ENCODE measurements at places on chromosomes 7 and 10.

DNA sequence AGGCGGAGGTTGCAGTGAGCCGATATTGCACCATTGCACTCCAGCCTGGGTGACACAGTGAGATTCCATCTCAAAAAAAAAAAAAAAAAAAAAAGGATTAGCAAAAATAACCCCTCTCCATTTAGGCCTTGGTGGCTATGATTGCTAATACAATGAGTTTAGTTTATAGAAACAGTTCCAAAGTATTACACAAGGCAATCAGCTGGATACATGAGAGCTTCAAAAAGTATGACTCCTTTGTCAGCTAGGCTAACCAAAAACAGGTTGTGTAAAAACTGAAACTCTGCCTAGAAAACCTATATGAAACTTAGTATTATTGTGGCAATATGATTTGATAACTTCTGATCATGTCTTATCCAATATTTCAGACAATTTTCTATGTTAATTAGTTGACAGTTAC lies 57.2 kb downstream of the SUGCT start:
- no peak for DNase-seq

DNA sequence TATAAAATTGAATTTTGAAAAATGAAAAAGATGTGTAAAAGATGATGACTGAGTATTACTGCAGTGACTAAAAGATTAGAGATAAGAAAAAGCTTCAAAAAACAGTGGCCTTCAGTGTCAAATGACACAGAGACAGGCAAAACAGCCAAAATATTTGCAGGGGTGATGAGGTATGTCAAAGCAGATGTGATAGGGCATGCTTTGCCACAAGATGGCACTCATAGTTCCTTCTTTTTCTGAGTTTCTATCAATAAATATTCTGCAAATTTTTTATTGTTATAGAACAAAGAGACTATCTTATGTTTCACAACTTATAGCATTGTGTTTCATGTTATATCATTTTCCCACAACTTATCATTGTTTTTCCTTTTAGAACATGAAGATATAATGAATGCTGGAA lies 344.1 kb upstream of the HPS1 start:
- DNase-seq: no peak

DNA sequence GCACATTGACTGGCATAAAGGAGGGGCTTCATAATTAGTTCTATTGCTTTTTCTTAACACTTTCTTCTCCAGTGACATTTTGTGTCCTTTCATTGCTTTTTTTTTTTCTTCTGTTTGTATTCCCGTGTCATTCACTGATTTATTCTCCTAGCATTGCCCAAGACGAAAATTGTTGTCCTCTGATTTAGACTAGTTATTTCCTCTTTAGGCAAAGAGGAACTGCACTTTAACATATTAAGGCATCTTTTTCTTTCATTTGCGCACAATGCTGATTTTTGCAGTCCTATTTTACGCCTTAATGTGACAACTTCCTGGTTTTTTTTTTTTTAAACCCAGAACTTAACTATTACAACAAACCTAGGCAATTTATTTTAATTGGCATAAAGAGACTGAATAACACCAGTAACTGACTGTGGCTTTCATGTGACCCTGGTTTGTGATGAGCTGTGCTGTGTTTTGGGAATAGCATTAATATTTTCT lies 39.7 kb downstream of the ARID5B start:
- DNase-seq: no peak

DNA sequence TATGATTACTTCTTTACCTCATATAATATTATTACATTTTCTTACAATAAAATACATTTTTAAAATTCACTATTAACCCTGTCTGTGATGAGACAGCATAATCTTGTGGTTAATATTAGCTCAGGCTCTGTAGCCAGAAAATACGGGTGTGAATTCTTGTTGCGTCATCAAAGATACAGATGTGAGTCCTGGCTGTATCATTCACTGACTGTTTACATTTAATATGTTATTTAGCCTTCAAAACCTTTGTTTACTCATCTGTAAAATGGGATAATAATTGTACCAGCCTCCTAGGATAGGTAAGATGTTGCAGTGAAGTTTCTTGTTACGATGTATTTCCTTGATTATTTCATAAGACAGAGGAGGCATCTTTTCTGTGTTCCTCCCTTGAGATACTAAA lies 184.7 kb upstream of the PRPS1L1 start:
- no peak for DNase-seq

DNA sequence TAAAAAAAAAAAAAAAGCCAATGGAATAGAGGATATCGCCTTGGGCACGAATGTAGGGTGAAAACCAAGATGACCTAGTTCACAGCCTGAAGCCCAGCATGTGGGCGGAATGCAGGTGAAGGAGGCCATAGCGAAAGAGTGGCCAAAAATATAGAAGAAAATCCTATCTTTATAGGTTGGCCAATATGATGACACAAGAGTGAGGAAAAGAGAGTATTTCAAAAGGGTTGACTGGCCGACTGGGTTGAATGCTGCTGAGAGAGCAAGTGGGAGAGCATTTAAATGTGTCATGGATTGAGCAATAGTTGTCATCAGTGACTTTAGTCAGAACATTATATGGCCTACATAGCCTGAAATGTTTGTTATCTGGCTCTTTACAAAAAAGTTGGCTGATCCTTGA lies 17.2 kb upstream of the GLI3 start:
- DNase-seq: no peak

- DNase-seq: no peak
These were observed 293.1 kb upstream of the SEMA3C start for GRCh38 chr7:81211934-81212320.

GRCh38 chr10:24643679-24644209 lies 79.9 kb downstream of the ARHGAP21 start:
- no peak for DNase-seq

DNA sequence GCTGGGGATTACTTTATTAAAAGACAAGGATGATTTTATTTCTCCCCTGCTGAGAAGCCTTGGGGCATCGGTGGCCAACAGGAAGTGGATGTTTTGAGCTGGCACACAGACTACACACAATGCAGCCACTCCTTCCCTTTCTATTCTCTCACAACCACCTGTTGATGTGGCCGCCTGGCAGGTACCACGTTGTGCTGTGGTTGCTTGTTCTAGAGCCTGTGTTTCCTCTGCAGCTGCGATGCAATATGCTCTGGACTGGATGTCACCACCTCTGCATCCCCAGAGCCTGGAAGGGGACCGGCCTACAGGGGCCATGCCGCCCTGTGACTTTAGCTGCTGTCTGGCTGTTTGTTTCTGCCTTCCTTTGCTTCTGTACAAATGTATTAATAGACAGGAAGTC lies 195.7 kb upstream of the CELF2 start:
- DNase-seq: no peak

DNA sequence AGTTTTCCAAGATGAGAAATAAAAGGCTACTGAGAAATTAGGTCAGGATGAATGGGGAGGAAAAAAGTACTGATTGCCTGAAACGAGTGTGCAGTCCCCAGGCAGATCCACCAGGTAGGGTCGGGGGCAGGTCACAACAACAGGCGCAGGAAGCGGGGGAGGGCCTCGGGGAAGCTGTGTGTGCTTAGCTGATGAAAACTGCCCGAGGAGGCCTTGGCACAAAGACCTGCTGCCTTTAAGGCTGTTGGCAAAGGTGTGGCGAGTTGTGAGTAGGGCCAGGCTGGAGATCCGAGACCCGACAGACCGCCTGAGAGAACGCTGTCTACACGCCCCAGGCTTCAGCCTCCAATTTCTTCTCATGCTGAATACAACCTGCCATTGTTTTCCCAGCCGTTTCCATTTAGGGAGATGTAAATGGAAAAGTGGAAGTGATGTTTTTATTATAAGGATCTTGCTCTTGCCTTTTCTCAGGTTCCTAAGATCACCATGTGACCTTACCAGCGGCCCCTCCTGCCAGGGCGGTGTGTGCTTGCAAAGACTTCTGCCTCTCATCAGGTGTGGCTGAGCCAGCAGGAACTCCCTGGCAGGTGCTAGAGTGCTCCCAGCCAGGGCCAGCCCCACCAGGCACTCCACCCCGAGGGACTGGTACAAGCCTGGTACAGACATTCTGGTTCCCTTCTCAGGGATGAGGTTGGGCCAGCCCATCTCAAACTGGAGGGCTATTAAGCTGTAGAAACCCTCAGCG lies 60.8 kb downstream of the DLG5 start:
- DNase-seq: no peak

DNA sequence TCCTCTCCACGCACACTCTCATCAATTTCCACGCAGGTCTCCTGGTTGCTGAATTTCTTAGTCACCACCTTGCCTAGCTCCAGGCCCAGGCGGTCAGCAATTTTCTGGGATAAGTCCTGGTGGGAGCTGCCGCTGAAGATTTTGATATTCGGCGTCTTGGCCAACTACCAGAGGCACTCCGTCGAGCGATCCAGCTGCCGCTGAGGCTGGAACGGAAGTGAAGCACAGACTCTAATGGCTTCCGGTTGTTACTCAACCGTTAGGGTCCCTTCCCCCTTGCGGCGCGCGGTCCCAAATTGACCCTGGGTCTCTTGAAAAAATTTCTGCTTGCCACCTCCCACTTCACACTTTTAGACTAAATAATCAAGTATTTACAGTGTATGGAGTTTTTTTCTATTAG lies at the start of gene PRPS1L1:
Gene PRPS1L1, minus strand, starts transcription at position 219 of the 400 bp plus-strand sequence.
- no peak for DNase-seq

GRCh38 chr7:69388452-69389137 lies 209.7 kb upstream of the AUTS2 start:
- no peak for DNase-seq

GRCh38 chr10:104744052-104744451 lies 103.0 kb downstream of the SORCS3 start:
- no peak for DNase-seq

DNA sequence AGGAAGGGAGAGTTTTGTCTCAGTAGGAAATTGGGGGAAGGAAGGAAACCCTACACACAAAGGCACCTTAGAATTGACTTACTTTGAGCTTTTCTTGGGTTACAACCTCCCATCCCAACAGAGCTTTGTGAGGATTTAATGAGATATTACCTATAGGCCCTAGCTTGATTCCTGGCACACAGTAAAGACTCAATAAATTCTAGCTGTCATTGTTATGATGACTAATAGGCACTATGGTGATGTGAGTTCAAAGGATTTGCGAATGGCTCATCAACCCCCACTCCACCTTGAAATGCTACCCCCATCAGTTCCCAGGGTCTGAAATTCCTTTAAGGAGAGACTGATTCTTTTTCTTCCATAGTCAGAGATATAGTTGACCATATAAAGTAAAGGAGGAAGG lies 67.9 kb upstream of the SMNDC1 start:
- no peak for DNase-seq

- DNase-seq: no peak
These were observed 53.1 kb upstream of the KMT2E start for GRCh38 chr7:104960741-104961448.

DNA sequence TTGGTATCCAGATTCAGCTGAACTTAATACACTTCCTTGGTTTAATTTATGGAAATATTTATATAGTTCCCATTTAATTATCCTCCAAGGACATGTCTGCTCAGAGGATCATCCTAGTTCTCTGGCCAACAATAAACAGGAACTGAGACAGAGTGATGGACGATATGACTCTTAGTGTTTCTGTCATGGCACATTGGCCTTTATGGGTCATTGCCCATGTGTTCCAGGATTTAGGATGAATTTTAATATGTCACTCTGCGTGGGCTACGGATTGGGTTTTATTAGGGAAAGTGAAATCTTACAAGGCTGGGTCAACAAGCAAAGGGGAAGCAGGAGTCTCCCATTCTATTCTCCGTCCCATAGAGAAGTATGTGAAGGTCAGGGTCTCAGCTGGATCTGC lies 18.8 kb upstream of the TNPO3 start:
- DNase-seq: no peak

GRCh38 chr7:92100534-92100933 lies 33.7 kb downstream of the CYP51A1 start:
- DNase-seq: no peak

- no peak for DNase-seq
These were observed 185.9 kb downstream of the MAD1L1 start for GRCh38 chr7:2046581-2047565.

DNA sequence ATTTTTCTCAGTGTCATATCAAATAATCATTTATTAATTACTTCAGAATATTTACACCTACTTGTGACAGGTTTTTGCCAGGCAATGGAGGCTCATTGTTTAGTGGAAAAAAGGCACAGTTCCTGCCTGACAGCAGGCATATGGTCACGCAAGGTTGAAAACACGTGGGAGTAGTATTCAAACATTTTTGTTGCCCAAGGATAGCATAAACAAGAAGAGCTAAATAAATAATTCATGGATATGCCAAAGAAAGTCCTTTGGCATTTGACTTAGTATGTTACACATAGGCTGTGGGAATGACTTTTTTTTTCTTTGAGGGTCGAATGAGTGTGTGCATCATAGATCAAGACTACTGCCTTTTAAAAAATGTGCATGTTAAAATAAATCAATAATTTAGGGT lies 120.5 kb upstream of the SEMA3E start:
- no peak for DNase-seq

- DNase-seq: no peak
These were observed 337.4 kb downstream of the PRPF18 start for GRCh38 chr10:13924040-13924725.

- no peak for DNase-seq
These were observed 93.5 kb upstream of the KIAA1217 start for GRCh38 chr10:24115403-24115802.

DNA sequence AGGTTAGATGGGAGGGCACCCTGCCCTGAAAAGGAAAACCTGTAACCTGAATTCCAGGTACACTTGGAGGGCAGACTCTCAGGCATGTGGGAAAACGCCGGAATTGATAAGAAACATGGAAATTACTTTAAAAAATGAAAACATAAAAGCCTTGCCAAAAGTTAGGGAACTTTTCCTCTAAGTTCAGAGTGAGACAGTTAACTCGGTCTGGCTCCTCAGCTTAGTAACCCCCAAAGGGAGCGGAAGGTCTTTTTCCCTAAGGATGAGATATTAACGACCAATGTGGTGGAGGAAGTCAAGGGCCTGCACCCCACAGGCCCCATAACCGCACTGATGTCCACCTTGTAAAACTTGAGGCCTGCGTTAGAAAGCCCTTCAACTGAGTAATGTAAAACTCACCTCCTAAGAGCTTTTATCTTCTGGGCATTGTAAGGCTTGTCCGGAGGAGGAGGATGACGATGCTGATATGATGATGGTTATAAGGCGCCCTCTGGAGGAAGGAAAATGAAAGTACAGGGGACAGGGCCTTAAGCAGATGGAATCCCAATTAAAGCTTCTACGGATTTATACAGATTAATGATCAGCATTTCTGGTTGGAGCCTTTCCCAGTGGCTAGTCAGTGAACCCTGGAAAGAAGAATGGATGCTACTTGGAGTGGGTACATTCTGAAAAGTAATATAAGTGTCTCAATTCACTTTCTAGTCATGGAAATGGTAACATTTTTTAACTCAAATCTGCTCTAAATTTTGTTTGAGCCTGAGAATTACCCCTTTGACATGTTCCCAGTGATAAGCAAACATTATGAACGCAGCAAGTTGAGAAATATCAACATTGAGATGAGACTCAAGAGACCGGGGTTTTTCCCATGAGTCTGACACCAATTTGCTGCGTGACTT lies 694 bp downstream of the COL1A2 start:
- DNase-seq: no peak

DNA sequence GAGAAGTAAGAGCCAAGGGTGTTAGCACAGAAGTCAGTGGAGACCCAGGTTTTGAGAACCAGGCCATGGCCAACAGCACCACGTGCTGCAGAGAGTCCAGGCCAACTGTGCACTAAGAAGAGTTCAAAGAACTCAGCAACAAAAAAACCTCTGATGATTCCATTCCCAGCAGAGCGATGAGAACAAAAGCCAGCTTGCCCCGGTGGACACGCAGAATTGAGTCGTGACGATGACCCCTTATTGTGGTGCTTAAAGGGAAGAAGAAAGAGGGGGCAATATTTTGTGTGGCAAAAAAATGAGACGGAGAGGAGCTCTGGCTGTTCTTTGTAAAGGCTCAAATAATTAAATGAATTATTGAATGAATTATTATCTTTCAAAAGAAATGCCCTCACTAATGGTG lies 468.3 kb upstream of the AUTS2 start:
- DNase-seq: no peak

Measured in stimulated activated naive CD4-positive, alpha-beta T cell (primary cell).